ENCODE measurements at places on chromosomes 5 and 9.

- DNase-seq = no peak
Measured at GRCh38 chr5:119166026-119166425, 95.1 kb downstream of the DMXL1 start.

- DNase-seq = no peak
Measured at GRCh38 chr5:152379331-152379730, 25.7 kb downstream of the NMUR2 start.

- DNase-seq = no peak
Measured at GRCh38 chr5:30592833-30593232, 600.7 kb upstream of the CDH6 start.

GRCh38 chr9:113056191-113057106, at the start of gene ZFP37:
ZFP37 (minus strand) TSS chr9:113056724; CDS start chr9:113056688, 36 bp downstream.
- DNase-seq = peak; percentile 94

DNA sequence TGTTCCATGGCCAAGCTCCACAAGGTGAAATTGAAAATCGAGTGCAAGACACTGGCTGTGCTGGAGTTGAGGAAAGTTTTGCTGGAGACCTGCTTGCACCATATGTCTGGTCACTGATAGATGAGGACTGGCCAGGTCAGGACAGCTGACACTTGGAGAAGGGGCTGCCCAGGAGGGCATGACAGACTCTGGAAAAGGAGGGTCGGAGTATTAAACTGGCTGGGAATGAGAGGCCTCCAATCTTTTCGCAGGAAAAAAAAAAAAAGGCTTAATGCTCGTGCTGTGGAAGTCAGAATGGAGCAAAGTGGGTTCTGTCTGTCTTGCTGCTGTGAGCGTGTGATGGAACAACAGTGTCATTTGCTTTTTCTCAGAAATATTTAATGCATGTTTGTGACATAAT, 5.5 kb downstream of the TENT4A start:
- DNase-seq = no peak

DNA sequence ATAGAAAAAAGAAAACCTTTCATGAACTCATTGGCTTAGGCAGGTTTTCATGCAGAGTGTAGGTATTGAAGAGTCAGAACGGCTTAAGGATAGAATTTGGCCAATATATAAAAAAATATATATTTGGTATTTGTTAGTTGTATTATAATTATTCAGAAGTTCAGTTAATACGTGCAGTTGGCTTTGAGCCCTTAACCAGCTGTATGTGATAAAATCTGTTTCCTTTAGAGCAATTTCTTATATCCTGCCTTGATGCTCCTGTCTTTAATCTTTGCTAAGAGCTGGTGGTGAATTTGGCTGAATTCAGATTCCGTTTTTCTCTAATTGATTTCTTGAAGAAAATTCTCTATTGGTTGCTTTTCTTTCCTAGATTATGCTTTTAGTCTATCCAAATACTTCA, 3.7 kb downstream of the ANXA1 start:
- no peak for DNase-seq

GRCh38 chr9:84000186-84000585, 19.6 kb downstream of the RMI1 start:
- no peak for DNase-seq

GRCh38 chr9:88782931-88783710, 208.1 kb upstream of the S1PR3 start:
- no peak for DNase-seq

GRCh38 chr9:96209407-96210271, 92.3 kb downstream of the HSD17B3 start:
- no peak for DNase-seq

GRCh38 chr5:7916171-7916804, 47.3 kb downstream of the MTRR start:
- DNase-seq = no peak

DNA sequence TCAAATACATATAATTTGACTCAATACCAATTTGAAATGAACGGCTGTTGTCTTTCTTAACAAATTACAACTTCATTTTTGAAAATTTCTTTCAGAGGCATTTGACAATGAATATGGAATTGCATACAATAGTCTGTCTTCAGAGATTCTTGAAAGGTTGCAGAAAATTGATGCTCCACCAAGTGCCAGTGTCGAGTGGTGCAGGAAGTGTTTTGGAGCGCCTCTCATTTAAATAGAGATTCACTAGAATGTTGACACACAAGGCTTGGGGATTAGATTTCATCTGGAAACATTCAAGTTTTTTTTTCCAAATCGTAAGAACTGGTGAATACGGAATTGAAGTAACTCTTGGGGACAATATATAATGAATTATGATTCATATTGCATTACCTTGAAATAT, 8.1 kb downstream of the RPS6 start:
- no peak for DNase-seq

GRCh38 chr5:162248107-162248713, 180.6 kb downstream of the GABRG2 start:
- DNase-seq = no peak

GRCh38 chr5:1724822-1725602, 74.6 kb downstream of the MRPL36 start:
- no peak for DNase-seq

DNA sequence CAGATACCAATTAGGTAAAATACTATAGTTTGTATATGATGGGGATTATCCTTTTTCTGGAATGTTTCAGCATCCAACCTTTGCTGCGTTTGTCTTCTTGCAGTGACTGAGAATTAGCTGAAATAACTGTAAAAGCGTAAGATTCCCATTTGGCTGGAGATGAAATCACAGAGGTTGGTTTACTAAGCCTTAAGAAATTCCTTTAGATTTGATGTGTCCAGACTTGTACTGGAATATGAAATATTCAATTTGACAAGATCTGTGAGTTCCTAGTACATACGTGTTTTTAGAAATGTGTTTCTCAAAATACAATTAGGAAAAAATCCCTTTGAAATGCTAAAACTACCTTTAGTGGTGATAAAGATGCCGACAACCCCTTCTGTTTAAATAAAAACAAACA, 286.0 kb upstream of the DMRT1 start:
- no peak for DNase-seq

DNA sequence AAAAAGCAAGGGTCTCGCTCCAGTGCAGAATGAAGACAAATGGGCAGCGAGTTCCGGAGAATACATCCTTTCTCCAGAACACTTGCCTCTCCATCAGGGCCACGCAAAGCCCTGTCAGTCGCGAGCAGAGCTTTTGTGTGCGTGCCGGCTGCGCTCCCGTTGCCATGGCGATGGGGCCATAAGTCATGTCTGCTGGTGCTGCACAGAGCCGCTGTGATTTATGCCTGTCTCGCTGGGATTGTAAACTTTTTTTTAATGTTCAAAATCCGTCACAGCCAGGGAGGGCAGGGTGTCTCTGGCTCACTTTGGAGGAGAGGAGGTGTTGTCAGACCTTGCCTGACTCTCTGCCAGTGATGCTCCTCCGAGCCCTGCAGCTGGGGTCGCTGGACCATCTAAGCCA, 272.7 kb downstream of the TRIM32 start:
- no peak for DNase-seq

DNA sequence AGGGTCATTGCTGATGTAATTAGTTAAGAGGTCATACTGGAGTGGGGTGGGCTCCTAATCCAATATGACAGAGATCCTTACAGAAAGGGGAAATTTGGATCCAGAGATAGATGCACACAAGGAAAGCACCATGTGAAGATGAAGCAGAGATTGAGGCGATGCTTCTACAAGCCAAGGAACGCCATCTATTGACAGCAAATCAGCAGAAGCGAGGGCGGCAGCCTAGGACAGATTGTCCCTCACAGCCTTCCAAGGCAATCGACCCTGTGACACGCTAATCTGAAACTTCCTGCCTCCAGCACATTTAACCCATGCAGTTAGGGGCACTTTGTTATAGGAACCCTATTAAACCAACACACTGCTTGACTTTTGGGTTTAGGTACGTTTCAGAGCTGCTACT, 285.1 kb upstream of the DAP start:
- DNase-seq = peak; percentile 20

GRCh38 chr5:107469485-107470294, 201.0 kb downstream of the EFNA5 start:
- DNase-seq = no peak

GRCh38 chr5:126486332-126486731, 63.1 kb downstream of the GRAMD2B start:
- peak; percentile 72 for DNase-seq

DNA sequence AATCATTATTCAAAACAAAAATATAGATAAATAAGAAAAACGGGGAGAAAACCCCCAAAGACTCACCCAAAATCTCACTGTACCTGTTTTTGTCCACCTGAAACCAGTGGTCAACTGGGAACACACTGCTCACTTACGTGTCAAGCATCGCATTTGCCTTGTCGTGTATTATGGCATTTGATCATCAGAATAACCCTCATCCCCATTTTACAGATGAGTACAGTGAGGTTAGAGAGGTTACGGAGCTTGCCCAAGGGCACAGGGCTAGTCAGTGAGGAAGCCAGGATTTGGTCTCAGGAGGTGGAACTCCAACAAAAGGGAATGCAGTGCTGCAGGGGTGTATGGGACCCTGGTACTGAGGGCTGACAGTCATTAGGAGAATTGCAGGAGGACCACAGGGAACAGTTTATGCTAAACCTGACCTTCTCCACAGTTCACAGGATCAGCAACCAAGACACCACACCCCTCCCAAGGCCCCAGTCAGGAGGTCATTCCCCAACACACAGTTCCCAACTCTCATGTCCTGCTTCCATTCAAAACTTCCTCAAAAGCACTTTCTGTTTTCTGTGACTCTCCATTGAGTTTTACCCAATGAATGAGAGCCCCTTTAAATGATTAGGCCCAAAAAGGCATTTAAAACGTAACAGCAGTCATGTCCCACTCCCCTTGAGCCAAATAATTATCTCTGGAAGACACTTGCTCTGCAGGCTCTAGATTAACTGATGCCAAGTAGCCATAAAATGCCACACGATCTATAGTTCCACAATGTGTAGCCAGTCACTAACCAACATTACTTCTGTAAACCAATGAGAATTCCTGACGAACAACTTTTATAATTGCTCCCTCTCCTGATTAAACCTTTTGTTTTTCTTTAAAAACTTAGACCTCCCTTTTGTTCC, 50.8 kb downstream of the CTSL start:
- DNase-seq = no peak

DNA sequence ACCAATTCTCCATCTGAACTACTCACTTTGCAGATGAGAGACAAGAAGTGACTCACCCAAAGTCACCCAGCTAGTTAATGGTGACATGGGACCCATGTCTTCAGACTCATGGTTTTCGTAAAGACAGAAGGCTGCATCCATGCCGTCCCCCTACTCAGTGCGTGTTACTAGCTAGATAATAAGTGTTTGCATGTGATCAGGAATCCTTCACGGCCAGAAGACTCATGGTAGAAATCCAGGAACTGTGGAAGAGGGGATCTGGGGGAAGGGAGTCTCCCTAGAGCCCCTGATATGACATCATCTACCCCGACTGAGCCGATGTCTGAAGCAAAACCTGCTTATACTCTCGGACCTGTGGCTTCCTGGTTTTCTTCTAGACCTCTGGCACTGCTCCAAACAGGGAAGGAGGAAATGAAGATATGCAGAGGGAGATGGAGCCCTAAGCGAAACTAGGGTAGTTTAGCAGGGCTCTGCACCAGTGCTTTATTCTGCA, 3.3 kb downstream of the RNF183 start:
- DNase-seq = no peak
